NCI-H524 treated with DMSO at 0.1 percent for 48 hours (cell line): ENCODE measurements at places on chromosomes 3 and 15.

DNA sequence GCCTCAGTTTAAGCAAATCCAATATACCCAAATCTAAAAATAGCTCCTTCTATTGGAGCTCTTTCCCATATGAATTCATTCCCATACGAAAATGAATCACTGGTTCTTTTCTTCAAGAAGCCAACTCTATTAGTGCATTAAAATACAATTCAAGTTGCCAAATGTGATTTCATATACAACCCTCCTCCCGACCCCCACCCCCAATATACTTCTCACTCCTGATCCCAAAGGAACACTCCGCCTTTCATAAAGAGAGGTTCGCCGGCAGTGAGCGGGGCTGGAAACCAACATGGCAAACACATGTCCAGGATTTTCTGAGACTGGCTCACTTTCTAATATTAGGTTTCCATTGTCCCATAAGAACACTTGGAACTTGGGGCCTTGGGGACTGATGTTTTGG, 48.5 kb downstream of the MAGEF1 start:
- no peak for DNase-seq

- no peak for DNase-seq
These were observed 56.3 kb downstream of the PPP2R3A start for GRCh38 chr3:136021803-136022202.

GRCh38 chr3:62632510-62633294, 242.5 kb downstream of the CADPS start:
- no peak for DNase-seq

- DNase-seq = no peak
These were observed 13.7 kb downstream of the MAP2K1 start for GRCh38 chr15:66400351-66400774.

DNA sequence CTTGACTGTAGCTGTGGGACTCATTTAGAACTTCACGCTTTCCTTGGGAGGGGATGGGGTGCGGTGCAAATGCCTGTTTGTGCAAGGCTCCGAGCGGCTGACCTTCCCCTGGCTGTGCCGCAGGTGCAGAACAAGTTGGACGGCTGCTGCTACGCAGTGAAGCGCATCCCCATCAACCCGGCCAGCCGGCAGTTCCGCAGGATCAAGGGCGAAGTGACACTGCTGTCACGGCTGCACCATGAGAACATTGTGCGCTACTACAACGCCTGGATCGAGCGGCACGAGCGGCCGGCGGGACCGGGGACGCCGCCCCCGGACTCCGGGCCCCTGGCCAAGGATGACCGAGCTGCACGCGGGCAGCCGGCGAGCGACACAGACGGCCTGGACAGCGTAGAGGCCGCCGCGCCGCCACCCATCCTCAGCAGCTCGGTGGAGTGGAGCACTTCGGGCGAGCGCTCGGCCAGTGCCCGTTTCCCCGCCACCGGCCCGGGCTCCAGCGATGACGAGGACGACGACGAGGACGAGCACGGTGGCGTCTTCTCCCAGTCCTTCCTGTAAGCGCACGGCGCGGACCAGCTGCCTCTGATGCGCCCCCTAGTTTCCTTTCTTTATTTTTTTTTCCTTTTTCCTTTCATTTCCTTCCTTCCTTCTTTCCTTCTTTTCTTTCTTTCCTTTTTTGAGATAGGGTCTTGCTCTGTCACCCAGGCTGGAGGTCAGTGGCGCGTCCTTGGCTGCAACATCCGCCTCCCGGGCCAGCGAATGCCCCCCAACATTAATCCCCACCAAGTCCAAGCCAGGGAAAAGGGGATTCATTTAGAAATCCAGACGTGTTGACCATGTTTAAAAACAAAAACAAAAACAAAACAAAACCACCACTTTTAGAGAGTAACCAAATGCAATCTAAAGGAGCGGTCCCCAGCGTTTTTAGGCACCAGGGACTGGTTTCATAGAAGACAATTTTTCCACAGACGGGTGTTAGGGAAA, 42.7 kb downstream of the EIF2AK4 start:
- no peak for DNase-seq

DNA sequence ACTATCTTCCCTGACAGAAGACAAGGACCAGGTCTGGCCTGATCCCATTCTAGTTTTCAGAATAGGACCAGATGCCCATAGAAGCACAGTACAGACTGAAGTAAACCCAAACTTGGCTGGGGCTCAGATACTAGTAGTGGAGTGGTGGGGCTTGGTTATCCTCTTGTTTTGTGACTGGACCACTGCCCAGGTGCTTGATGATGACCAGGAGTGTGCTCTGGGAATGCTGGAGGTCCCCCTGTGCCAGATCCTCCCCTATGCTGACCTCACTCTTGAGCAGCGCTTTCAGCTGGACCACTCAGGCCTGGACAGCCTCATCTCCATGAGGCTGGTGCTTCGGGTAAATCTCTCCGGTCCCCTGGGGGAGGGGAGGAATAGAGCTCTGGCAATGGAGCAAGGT, 36.3 kb downstream of the ESYT3 start:
- no peak for DNase-seq

DNA sequence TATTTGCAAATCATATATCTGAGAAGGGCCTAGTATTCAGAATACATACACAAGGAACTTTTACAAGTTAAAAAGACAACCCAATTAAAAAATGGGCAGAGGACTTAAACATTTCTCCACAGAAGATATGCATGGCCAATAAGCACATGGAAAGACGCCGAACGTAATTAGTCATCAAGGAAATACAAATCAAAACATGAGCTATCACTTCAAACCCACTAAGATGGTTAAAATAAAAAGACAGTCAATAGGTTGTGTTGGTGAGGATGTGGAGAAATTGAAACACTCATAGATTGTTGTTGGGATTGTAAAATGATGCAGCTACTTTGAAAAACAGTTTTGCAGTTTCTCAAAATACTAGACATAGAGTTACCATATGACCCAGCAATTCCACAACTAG, 61.2 kb upstream of the NEO1 start:
- DNase-seq = no peak

DNA sequence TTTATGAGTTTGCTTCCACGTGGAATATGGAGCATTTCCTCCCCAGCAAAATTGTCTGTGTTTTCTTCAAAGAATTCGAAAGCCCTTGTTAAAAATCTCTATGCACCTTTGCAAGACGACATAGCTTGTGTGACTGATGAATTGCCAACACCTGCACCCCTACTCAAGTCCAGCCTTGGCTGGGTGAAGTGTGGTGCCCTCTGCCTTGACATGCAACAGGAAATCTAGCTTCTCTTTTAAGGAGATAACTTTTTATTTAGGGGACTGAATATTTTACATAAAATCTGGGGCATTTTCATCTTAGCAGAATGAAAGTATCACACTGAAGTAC, 647 bp downstream of the HMG20A start:
- no peak for DNase-seq

DNA sequence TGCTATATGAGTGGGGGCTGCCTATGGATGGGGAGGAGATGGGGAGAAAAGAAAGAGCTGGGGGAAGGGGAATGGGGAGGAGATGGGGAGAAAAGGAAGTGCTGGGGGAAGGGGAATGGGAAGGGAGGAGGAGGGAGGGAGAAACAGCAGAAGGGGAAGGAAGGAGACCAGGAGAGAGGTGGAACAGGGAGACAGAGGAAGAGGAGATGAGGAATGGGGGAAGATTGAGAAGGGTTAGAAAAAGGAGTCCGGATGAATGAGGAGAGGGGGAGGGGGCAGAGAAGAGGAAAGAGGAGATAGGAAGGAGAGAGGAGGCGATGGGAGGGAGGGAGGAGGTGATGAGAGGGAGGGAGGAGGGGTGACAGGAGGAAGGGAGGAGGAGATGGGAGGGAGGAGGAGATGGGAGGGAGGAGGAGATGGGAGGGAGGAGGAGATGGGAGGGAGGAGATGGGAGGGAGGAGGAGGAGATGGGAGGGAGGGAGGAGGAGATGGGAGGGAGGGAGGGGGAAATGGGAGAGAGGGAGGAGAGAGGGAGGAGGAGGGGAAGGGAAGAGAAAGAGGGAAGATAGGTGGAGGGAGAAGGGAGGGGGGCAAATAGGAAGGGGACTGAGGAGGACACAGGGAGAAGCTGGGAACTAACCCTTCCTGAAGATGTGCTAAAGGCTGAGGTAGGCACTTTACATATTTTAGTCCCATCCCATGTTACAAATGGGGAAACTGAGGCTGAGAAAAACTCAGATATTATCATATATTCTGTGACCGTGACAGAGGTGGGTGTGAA, 6.6 kb upstream of the BCL2L10 start:
- no peak for DNase-seq

DNA sequence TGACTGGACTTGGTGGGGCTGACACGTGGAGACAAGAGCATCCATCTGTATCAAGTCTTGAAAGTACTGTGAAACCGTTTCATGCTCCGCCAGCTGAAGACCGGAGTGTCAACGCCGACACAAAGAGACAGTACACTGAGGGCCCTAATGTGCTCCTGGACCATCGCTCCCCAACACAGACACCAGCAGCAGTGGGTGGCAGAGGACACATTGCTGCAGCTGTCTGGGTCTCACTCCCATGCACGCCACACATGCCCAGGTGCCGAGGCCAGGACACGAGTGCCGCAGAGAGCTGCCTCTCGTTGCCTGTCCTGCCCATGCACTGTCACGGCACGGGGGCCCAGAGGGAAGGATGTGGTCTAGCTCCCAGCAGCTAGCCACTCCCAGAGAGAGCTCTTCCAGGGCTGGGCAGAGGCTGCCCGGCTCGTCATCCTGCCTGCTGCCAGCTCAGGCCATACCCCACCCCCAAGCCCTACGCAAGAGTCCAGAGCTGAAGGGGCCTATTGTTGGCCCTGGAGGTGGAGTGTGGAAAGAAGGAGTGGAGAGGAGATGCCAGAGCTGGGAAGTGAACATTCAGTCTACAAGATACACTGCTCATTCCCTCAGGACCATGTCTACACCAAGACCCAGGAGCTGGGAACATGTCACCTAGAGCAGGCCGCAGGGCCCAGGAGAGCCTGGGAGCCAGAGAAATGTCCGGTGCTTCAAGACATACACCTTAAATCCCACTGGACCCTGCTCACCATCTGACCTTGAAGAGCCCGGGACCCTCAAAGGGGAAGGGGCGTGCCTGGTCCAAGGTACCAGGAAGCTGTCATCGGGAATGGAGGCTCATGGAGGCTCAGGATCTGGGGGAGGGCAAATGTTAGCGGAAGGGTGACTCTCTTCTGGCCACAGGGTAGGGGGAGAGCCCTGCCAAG, 7.7 kb downstream of the TNK2 start:
- DNase-seq = no peak

- no peak for DNase-seq
These were observed 90.2 kb downstream of the RFTN1 start for GRCh38 chr3:16423298-16423697.

GRCh38 chr3:43674345-43675085, 16.2 kb upstream of the ABHD5 start:
- DNase-seq = no peak

DNA sequence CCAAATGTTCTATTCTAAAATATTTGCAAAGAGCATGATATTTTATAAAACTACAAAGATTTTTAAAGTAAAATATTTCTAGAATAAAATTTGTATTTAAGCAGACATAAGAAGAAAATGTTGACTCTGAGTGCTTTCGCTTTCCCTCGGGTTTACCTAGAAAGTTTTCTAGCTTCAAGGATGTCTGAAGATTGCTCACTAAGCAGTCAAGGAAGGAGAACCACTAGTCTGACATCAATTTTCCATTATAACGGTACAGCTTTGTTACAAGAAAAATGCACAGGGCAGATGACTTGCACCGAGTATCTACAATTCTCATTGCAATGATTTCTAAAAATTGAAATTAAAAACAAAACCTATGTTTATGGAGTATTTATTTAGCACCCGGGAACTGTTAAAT, 14.2 kb downstream of the GPR15 start:
- no peak for DNase-seq

DNA sequence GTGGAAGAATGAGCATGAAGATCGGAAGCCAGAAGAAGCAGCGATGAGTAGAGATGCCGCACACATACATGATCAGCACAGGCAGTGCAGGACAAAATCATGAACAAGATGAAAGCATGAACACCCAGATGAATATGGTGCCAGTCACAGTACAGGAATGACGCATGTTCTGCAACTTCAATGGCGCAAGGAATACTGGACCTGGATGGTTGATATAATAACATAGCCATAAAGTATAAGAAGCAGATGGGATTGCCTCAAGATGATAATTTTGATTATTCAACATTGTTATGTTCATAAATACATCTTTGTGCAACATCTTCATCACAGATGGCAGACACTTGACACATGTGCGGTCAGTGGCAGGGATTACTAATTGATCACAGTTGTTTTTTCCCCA, 59.7 kb upstream of the SLCO3A1 start:
- no peak for DNase-seq

DNA sequence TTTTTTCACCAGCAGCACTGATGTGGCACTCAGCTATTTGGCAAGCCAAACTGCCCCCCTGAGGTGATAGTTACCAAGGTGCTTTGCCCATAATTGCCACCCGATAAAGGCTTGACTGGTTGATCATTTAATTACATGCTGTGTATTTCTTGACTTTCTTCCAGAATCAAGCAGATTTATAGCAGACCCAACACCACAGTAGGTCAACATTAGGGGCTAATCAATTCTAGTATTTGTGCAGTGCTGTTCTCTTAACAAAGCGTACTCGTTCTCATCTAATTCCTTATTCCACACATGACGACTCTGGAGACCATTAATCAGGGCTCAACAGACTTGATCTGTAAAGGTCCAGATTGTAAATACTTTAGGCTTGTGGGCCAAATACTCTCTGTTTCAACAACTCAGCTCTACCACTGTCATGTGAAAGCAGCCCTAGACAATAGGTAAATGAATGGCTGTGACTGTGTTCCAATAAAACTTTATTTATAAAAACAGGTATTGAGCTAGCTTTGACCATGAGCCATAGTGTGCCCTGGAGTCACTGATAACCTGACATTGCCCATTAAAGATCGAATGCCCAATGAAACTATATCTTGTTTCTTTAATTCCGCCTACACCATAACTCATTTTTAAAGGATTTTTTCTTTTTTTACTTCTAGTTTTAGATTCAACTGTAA, 119.1 kb upstream of the TMC3 start:
- DNase-seq = no peak

GRCh38 chr3:190194506-190194905, 73.8 kb upstream of the P3H2 start:
- no peak for DNase-seq

DNA sequence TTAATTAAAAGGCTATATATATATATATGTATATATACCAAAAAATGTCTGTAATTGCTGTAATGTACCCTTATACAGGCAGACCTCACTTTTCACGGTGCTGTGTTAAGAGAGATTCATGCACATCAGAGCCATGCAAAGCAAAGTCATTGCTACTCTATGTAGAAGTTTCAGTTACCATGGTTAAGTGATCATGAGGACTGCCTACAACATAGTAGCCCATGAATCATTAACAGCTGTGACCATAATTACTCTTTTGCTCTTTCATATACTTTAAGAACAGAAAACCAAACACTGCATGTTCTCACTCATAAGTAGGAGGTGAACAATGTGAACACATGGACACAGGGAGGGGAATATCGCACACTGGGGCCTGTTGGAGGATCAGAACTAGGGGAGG, 225.3 kb upstream of the EPHA3 start:
- no peak for DNase-seq

- DNase-seq = no peak
These were observed 55.4 kb downstream of the ZNF148 start for GRCh38 chr3:125319765-125320164.

- no peak for DNase-seq
These were observed 35.9 kb upstream of the CTNNB1 start for GRCh38 chr3:41163421-41163820.

GRCh38 chr3:190036631-190037030, 84.1 kb downstream of the P3H2 start:
- DNase-seq = no peak
